ENCODE measurements at places on chromosomes 3 and 15.

- no peak for DNase-seq
Measured at GRCh38 chr3:73280746-73281145, 219.3 kb downstream of the EBLN2 start.

GRCh38 chr3:157029365-157029790, 130.6 kb downstream of the CCNL1 start:
- DNase-seq, result peak; percentile 7

DNA sequence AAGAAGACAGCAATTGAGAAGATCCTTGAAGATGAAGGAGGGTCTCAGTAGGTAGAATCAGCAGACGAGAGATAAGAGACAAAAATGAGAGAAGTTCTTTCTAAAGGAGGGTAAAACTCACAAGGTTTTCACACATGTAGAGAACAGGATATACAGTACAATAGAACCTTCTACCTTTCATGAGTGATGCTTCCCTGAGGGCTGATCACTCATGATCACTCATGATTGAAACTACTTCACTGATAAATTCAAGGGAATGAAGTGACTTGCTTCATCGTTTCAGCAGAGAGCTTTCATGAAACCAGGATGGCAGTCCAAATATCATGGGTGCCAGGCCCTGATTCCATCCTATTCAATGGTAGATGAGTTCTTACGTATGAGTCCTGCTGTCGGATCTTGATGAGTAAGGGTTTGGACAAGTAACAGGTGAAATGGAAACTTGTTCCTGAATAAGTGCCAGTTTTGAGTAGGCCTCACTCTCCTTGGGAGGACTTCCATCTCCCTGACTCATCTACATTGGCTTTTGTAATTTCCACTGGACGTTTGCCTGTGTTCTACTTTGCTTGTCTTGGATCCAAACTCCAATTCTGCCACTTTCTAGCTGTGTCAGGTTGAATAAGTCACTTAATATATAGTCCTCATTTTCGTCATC, 9.6 kb upstream of the CLDN16 start:
- no peak for DNase-seq

DNA sequence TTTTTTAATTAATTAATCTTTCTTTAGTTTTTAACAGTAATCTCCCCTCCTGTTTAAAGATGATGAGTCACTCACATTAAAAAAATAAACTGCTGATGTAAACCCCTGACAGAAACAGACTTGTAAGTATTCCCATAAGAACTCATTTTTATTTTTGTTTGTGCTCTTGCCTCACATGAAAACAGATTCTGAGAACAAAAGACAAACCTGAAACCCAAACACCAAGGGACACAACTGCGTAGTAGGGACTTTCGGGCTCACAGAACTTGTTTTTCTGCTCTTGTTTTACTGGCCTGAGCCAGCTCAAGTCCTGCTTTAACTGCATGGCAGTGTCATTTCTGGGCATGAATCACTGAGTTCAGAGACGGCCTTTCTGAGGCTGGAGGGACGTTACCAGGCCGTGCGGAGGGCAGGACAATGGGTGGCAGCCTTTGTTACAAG, 600.8 kb downstream of the FOXP1 start:
- DNase-seq, result no peak

Measured in KBM-7 (cell line).